Parietal lobe (tissue), 2 donors: ENCODE measurements at places on chromosomes 16 and 17. TPM values are rescaled to one million over a fixed set of nuclear protein-coding genes. Genes with fewer than 3 reads are reported as not detected.

ANKS4B gene
- total RNA-seq = not detected

AXIN2 gene
- 38.5 TPM for total RNA-seq

WIPI1 gene
- 7.8 TPM for total RNA-seq

KRTAP4-6 gene
- total RNA-seq = not detected
